ENCODE measurements at places on chromosomes 3 and 15.

DNA sequence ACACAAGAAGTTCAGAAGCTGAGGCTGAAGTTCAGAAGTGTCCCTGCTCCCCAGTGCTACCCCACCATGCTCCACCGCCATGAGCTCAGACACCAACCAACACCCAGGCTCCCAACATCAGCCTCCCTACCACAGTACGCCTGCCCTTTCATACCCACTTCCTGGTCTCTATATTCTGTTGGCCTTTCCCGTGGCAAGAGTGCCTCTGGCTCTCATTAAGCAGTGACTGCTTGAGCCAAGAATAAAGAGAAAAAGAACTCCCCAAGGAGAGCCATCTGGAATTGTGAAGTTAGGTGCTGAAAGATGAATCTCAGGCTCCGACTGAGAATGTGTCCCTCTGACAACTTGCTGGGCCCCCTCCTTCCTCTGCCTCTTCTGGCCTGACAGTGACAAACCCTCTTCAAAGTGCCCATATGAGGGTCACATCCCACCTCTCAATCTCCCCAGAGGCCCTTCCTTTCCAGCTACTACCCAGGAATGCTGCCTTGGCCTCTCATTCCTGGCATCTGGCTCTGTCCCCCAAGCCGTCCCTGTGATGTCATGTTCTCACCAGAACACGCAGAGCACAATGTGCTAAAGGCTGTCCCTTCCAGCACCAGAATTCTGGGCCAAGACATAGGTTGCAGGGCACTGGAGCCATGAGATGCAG, 306.8 kb downstream of the NTRK3 start:
- no peak for DNase-seq

GRCh38 chr3:104437891-104438290, 928.8 kb upstream of the ALCAM start:
- DNase-seq: no peak

GRCh38 chr3:72081471-72082185, 296.7 kb upstream of the PROK2 start:
- no peak for DNase-seq

DNA sequence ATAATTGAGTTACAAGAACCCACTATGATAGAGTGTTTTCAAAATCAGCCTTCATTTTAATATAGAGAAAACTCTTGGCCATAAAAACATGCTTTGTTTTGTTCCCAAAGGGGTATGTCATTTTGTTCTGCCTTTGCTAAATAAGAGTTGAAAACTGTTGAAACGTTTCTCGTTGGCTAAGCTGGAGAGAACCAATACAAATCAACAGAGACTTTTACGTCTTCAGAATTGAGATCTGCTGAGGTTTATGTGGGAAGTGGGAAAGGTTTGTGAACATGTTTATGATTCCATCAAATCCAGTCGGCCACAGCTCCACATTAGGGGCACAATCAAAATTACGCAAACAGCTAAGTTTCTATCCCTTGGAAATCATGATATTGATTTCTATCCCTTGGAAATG, 102.0 kb downstream of the IGF2BP2 start:
- no peak for DNase-seq

GRCh38 chr3:101099791-101100190, 106.6 kb upstream of the ABI3BP start:
- DNase-seq: no peak

DNA sequence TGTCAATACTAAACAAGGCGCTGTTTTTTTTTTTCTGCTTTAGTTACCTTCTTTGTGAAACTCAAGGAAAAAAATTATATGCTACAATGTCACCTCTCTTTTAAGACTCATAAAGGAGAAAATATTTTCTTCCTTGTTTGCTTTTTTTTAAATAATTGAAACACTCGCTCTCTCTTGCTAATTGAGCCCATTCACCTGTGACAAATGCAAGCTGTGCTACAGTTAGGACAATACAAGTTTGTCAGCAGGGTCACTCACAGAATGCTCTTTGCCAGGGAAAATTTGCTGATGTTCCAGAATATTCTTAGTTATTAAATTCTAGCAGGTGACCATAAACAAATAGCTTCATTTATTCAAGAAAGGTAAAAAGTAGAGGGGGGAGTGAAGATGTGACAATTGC, 375.9 kb upstream of the DPPA4 start:
- DNase-seq: no peak

- DNase-seq: no peak
Observed at GRCh38 chr15:50783411-50783810, 17.9 kb upstream of the SPPL2A start.

- no peak for DNase-seq
Observed at GRCh38 chr15:70066447-70066846, 31.3 kb downstream of the TLE3 start.

- no peak for DNase-seq
Observed at GRCh38 chr3:50275141-50275995, 3.5 kb upstream of the LSMEM2 start.
